ENCODE measurements at places on chromosomes 11 and 22.

- no peak for DNase-seq
These were observed 96.0 kb upstream of the ARHGAP20 start for GRCh38 chr11:110808248-110808647.

GRCh38 chr11:44761551-44761961 is 34.8 kb downstream of the TSPAN18 start:
- no peak for DNase-seq

GRCh38 chr22:21043860-21044535 is 1.7 kb upstream of the LRRC74B start:
- DNase-seq: no peak

- DNase-seq: no peak
These were observed 15.2 kb upstream of the EIF3D start for GRCh38 chr22:36544107-36544620.

GRCh38 chr11:77140231-77140851 is 12.3 kb downstream of the MYO7A start:
- DNase-seq: no peak

- DNase-seq: no peak
These were observed 21.2 kb upstream of the TP53AIP1 start for GRCh38 chr11:128963744-128964325.

DNA sequence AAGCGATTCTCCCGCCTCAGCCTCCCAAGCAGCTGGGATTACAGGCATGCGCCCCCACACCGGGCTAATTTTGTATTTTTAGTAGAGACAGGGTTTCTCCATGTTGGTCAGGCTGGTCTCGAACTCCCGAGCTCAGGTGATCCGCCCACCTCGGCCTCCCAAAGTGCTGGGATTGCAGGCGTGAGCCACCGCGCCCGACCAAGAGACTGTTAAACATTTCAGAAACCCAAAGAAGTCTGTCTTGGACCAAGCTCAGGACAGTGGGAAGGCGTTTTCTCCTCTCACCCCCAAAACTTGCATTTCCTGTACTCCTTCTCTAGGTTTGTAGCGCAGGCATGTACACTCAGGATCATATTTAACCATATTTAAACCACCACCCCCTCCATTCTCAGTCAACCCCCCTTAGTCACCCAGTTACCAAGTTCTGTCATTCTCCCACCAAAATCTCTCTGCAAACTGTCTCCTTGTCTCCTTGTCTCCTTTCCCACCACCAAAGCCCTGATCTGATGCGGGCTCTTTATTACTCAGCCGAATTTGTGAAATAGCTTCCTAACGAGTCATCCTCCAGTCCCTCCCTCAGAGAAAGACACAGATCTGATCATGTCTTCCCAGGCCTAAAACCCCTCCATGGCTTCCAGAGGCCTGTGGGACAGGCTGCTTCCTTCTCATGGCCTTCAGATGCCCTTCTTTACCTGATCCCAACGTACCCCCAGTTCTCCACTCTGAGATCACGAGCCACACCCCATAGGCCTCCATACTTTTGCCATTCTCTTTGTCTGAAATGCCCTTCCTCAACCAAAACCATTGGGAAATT is 29.0 kb upstream of the CREB3L1 start:
- DNase-seq: no peak

- DNase-seq: no peak
These were observed 17.5 kb downstream of the MRGPRG start for GRCh38 chr11:3201112-3201581.

DNA sequence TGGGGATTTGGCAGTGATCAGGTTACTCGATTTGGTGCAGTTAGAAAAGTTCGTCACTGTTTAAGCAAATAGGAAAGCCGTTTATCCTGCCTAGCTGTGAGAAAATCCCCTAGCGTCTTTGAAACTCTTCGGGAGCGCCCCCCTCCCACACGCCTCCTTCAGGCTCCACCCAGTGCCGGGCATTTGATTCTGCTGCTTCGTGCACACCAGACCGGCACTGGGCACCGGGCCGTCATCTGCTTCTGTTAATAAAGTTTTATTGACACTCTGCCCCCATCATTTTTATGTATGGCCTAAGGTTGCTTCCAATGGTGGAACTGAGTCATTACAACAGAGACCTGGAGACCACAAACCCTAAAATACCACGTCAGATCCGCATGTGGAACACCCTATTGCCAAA is 50.9 kb downstream of the IGF2 start:
- DNase-seq: no peak

DNA sequence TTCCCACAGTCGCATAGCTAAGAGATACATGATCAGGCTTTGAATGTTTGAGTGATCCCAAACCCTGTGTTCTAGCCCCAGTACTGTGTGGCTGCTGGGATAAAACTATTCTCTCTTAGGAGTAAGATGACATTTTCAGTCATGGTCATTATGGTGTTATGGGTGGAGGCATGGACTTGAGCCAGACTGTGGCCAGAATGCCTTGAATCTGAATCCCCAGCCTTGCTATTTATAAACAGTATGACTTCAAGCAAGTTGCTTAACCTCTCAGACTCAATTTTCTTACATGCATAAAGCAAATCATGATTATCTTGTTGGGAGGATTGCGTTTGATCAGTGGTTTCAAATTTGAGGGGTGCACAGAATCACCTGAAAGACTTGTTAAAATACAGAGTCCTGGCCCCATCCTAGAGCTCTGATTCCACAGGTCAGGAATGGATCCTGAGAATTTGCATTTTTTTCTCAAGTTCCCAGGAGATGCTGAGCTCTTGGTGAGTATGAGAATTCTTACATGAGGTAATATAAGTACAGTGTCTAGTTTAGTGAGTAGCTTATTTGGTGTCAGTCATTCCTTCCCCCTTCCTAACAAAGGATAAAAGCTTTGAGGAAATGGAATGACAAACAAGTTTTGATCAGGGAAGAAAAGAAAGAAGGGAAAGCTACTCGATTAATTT is 571.7 kb downstream of the METTL15 start:
- no peak for DNase-seq

GRCh38 chr11:116857936-116858335 is 20.5 kb upstream of the APOA1 start:
- DNase-seq: no peak

DNA sequence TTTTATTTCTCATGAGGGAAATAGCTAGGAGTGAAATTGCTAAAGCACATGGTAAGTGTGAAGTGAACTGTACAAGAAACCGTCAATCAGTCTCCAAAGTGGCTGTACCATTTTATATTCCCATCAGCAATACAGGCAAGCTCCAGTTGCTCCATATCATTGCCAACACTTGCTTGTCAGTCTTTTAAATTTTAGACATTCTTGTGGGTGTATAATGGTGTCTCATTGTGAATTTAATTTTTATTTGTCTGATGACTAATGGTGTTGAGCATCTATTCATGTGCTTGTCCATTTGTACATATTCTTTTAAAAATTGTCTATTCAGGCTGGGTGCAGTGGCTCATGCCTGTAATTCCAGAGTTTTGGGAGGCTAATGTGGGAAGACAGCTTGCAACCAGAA is 34.1 kb upstream of the SMCO4 start:
- no peak for DNase-seq

DNA sequence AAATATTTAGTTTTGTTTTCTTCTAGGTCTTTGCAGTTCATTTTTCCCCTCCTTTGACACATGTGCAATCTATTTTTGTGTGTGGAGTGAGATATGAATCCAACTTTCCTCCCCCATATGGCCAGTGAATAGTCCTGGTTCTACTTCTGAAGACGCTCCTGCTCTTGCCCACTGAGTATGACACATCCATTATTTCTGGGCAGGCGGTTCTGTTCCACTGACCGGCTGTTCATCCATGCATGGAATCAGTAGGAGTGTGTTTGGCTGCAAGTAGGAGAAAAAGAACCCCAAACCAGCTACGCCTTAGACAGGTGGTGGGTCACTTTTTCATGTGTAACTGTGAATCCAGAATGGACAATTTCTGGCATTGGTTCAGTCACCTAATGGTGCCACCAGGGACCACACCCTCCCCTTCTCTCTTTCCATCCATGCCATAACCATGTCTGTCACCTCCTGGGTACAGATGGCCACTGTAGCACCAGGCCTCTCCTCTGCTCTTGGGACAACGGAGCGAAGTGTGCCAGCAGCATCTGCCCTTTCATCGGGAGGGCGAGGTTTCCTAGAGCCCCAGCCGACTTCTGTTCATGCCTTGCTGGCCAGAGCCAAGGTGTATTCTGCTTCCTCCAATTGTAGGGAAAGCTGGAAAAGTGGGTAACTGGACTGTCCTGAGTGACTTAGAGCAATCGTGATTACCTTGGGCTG is 67.4 kb upstream of the SLC22A12 start:
- DNase-seq: no peak

GRCh38 chr11:44597358-44598012 is 32.0 kb downstream of the CD82 start:
- no peak for DNase-seq

- DNase-seq: peak; percentile 23
These were observed 332 bp downstream of the TEAD1 start for GRCh38 chr11:12674571-12674935.

GRCh38 chr11:58784995-58785394 is 53.3 kb upstream of the GLYAT start:
- no peak for DNase-seq

DNA sequence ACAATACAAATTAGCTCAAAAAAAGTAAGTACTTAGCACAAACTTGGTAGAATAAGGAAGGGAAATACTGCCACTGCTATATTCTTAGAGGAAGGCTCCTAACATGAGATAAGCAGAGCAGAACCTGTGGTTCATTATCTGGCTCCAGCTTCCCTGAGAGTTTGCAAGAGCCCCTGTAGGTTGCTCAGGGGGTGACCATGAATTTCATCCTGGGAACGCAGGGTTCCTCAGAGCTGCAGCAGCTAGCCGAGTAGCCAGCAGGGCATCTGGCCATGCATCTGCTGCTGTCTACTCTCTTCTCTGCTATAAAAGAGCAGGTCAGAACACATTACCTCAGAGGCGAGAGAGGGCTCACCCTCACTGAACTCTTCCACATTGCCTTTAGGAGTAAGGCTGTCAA is 67.3 kb downstream of the TRPC6 start:
- no peak for DNase-seq

DNA sequence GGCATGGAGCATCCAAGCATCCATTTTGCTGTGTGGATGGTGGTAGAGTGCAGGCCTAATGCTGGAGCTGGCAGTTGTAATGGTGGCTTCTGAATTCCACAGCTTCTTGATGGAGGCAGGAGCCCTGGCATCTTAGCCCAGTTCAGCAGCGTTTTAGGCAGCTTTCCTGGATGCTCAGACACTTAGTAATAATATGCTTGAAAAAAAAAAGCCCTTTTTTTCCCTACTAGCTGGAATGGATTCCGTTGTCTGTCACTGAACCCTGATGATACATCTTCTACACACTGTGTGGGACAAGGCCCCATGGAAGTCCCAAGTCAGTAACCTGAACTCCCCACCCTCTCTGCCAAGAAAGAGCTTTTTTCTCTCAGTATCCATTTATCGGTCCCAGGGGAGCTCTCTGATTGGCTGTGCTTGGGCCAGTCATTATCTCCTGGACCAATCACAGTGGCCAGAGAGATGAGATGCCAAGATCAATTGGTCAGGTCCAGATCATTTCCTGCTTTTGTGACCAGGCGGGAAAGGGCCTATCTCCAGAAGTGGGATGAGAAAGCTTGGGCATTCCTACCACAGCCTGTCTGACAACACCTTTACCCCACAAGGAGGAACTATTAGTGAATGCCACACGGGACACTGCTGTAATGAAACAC is 34.2 kb downstream of the MCM5 start:
- DNase-seq: no peak

DNA sequence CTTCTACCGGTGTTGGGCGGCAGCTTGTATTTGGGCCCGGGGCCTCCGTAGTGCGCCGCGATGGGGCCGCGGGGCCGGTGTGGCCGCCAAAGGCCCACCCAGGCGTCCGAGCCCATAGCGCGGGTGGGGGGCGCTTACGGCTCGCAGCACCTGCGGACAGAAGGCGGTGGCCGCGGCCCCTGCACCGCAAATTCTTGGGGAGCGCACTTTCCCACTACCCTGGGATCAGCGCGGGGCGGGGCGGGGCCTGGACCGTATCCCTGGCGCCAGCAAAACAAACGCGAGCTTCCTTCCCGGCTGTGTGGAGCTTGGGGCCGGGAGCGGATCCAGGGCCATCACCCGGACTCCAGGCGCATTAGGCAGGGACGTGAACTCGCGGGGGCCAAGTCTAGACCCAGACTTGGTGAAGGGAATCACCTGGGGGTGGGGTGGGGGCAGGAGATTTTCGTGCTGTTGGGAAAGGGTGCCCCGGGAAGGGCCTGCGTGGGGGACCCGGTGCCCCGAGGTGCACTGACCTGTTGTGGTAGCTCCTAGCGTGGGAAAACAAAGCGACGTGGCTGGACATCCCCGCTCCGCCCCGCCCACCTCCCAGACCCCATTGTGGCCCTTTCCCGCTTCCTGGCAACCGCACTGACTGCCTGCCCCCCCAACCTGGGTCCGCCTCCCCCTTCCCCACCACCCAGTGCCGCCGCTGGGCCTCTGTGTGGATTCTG is 2.3 kb upstream of the TYMP start:
- no peak for DNase-seq

DNA sequence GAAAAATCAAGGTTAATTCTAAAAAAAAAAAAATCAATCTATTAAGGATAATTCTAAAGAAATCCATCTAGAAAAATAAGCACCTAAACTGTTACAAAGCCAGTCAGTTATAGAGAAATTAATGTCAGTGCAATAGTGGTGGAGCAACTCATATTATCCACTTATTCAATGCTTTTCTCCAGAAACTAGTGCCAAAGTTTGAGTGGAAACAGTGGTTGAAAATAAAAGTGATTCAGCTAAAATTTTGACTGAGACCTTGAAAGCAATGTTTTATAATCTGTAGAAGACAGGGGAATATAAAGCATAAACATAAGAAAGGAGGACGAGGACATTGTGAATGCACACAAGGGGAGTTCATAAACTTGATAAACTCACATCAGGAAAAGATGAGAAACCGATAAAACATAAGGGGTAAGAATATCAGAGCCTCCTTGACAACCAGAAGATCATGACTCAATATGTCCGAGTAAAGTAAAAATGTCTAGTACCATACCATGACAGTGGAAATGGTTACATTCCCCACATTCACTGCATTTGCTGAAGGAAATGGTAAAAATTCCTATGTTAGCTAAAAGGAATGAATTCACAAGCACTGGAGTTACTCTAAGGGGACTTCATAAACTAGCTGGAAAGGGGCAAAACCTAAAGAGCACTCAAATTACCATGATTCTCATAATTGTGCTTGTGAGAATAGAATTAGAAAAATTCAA is 58.7 kb upstream of the SLC5A12 start:
- no peak for DNase-seq

DNA sequence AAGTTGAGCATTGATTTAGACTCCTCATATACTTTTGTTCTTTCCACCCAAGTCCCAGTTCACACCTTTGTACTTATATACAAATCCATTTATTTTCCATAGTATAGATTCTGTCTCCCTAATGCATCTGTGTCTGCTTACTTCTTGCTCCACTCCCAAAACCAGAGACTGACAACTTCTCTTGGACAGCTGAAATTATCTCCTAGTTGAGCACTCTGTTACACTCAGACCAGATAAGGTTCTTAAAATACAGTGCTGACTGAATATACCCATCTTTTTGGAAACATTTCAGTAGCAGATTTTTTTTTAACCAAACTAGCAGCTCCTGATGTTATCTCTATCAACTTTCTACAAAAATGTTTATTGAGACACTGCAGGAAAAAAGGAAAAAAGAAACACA is 106.3 kb downstream of the OPCML start:
- no peak for DNase-seq

- no peak for DNase-seq
These were observed 491.0 kb upstream of the KIRREL3 start for GRCh38 chr11:127491589-127491988.
